Tongue (tissue), 3 donors: ENCODE measurements at places on chromosomes 4 and X. TPM values are rescaled to one million over a fixed set of nuclear protein-coding genes. Genes with fewer than 3 reads are reported as not detected.

DNA sequence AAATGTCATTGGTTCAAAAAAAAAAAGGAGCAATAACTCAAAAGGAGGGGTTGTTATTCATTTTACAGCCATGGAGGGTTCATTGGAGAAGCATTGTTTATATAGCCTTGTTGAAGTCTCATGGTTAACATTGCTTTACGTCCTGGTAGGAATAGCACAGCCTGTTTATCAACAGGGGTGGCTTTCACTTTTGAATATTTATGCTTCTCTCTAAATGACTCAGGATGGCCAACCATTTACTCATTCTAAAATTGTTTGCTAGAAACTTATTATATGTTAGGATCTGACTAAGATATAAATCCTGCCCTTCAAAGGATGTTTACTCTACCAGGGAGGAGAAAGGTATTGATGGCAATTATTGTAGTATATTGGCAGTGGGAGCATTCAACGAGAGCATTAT is 534.1 kb upstream of the GALNTL6 start:
- DNase-seq, result no peak

DNA sequence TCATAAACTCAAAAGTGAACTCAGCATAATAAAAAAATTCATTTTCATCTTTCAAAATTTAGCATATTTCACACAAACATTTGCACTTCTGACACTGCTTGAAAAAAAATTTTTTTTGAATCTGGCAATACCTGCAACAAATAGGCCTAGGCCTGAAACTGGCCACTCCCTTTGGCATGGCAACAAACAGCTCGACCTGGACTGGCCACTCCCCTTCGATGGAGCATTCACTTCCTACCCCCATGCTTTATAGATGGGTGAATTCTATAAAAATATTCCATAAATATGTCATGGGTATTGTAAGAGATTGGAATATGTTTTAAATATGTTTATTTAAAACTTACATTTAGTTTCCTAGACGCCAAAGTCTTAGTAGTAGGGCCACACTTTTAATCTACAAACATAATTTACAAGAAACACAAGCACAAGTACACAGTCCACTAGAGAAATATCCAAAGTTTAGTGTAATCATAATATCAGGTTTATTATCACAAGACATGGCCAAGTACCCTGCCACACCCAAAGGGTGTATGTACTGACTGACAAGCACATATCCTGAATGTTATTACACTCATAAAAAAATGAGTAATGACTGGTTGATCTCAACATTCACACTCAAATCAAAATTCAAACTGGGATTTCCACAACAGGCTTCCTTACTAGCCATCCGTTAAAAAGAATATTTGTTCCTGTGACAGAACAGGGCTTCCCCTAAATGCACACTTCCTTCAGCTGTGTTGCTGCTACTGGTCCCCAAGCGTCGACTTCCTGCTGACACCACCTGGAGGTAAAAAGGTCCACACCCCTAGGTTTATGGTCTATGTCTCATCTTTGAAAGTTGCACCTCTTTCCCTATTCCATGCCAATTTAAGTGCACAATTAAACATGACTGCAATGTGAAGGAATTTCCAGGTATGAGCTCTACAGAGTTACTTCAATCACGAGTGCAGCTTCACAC is 271.5 kb downstream of the NR3C2 start:
- DNase-seq, result no peak

GRCh38 chr4:155342142-155342541 is 34.6 kb downstream of the MAP9 start:
- no peak for DNase-seq

RBMX gene
- 297 TPM for total RNA-seq

CSAG2 gene
- total RNA-seq, result not detected

DNA sequence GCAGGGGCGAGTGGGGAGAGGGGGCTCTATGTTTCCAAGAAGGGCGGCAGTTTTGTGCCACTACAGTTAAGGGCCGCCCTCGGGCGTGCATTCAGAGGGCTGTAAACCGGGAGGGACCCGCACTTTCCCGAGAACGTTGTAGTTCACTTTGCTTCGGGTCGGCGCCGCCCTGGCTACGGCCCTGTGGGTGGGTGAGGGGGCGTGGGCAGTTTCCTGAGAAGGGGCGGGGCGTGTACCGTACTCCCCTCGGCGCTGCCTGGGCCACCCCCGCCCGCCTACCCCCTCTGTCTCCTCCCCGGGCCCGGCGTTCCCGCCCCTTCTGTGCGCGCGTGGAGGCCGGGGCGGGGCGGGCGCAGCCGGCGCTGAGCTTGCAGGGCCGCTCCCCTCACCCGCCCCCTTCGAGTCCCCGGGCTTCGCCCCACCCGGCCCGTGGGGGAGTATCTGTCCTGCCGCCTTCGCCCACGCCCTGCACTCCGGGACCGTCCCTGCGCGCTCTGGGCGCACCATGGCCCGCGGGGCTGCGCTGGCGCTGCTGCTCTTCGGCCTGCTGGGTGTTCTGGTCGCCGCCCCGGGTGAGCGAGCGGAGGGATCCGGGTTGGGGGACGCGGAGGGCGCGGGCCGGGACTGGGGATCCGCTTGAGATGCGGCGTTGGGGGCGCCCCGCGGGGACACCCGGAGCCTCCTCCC is at the start of gene CD99:
Gene CD99, plus strand, starts transcription at position 440 of the 687 bp plus-strand sequence. Its CDS starts 66 bp downstream, at position 506.
- DNase-seq, result peak; percentile 97

GRCh38 chrX:123732670-123733363 is at the start of gene THOC2:
THOC2 (minus strand) TSS chrX:123733052; CDS start chrX:123733022, 30 bp downstream.
- peak; percentile 93 for DNase-seq
